ENCODE measurements at places on chromosomes 16 and 17. TPM values are rescaled to one million over a fixed set of nuclear protein-coding genes. Genes with fewer than 3 reads are reported as not detected.

EVI2B gene
- total RNA-seq, result 0.31 TPM

CDH11 gene
- total RNA-seq, result 258 TPM

DNA sequence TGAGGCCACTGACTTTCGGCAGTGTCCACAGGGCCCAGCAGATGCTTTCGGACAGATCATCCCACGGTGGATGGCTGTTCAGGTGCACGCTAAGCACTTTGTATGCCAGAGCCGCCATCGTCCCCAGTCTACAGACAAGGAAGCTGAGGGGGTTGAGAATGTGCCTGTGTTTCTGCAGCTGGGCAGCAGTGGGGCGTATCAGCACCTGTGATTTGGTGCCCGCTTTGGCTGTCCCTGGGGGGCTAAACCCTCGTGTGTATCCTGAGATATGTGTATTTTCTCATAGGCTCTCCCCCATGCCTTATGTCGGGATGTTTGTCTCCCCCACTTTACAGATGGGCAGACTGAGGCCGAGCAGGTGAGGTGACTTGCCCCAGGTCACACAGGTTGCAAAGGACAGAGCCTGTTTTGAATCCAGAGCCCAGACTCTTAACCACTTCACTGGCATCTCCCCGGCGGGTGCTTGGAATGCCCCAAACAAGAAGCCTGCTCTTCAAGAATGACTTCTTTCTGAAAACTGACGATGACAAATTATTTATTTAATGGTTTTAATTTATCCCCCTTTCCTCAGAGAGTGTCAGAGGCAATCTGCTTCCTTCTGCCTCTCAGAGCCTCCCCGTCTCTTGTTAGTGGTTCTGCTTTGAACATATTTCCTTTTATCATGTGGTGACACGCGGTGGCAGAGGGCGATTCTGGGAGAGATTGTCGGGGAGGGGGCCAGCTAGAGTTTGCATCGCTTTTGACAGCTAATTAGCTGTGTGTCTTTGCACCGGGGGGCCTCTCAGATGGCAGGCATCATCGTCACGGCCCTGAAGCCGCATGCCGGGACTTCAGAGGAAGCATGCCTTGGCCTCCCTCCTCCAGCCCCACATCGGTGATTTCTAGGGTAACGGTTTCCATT, 149.6 kb upstream of the CIBAR2 start:
- DNase-seq, result no peak

DNA sequence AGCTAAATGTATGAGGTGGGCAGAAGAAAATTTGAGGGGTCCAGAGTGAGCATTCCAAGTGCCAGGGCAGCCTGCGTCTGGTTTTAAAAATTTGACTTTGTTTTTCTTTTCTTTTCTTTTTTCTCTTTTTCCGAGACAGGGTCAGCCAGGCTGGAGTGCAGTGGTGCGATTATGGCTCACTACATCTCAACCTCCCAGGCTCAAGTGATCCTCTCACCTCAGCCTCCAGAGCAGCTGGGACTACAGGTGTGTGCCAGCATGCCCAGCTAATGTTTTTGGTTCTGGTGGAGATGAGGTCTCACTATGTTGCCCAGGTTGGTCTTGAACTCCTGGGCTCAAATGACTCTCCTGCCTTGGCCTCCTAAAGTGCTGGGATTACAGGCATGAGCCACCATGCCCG, 15.6 kb downstream of the SMPD3 start:
- no peak for DNase-seq
